Upper lobe of left lung (tissue), 6 donors: ENCODE measurements at places on chromosomes 4 and X. TPM values are rescaled to one million over a fixed set of nuclear protein-coding genes. Genes with fewer than 3 reads are reported as not detected.

DNA sequence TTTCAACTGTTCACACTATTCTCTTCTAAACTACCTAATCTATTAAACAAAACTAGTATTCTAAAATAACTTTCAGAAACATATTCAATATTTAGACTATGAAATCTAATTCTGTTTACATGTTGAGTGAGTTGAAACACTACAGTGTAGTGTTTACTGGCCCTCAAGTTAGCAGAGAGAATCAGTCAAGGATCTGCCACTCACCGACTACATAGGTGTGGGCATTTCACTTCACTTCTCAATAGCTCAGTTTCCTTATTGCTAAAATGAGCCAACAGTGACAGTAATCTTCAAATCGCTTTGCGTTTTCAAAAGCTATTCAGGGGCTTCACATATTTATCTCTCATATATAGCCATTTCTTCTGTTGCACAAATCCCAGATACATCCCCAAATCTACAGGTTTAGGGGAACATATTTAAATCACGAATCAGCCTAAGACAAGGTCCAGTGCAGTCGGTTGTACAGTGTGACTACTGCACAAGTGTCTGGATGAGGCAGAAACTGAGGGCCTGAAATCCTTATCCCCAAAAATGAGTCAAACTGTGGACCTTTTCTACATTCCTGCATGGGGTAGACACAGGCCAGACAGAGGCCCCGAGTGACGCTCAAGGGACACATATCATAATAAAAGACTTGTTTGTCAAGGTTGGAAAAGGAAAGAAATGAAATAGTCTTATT is 129.8 kb downstream of the PPP3CA start:
- no peak for DNase-seq

- DNase-seq, result no peak
Observed at GRCh38 chr4:150371869-150372268, 210.1 kb upstream of the MAB21L2 start.

DNA sequence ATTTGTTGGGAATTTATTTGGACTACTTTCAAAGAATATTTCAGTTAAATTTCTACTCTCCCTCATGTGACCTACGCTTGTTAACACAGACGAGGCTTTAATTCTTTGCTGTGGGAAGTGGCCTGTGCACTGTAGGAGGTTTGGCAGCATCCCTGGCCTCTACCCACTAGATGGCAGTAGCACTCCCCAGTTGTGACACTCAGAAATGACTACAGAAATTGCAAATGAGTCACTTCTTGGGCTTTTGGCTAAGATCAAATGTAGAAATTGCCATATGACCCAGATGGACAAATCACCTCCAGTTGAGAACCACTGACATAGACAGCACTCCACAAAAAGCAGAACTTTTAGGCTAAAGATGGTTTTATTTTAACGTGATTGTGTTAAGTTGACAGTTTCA is 22.1 kb downstream of the PIR start:
- DNase-seq, result peak; percentile 73

DNA sequence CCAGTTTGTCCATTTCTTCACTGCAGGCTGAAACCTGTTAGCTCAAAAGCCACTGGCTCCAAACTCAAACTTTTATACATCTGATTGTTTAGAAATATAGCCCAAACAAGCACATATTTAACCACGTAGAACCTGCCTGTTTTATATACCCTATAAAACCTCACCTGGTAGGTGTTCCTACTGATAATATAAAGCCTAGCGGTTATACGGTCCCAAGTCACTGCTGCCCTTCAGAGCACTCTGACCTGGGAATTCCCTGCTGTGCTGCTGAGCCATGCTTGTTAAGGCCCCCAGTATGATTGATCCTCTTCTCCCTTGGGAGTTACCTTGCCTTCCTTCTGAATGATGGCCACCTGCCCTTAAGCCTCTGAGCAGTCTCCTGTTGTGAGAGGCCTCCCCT is 432.8 kb upstream of the LCORL start:
- DNase-seq, result no peak

DNA sequence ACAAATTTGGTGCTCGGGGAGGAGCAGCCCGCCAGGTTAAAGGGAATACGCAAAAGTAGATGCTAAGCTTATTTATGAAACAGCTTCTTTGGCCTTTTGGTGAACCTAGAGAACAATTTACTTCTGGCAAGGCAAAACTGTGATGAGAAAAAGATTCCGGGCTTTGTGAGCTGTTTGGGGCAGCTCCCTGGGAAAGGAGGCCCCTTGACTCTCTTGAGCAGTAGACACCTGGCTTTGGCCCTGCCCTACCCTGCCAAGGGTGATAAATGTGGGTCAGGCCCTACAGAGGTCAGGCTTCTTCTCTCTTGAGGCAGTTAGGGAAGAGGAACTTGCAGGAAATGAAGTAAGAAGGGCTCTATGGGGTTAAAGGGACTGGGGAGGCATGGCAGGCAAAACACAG is 509.6 kb downstream of the MID1IP1 start:
- DNase-seq, result no peak

DNA sequence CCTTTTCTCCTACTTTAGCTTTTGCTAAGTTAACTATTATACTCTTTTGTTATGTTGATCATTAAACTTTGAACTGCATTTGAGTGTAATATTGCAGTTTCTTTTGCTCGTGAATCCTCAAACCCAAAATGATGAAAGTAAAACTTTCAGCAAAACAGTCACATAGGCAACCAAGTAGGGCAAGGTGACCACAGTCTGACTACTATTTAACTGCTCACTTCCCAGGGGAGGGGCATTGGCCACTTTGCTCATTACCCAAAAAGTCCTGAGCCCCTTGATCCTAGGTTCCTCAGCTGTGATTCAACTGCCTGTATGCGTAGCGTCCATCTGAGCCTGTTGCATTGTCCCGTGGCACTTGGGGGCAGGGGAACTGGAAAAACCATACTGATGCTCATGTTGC is 17.0 kb downstream of the RBMX2 start:
- no peak for DNase-seq

GRCh38 chr4:40550948-40551462 is 78.7 kb downstream of the RBM47 start:
- no peak for DNase-seq

- no peak for DNase-seq
Observed at GRCh38 chrX:40663078-40663740, 15.8 kb upstream of the CXorf38 start.

- DNase-seq, result no peak
Observed at GRCh38 chr4:15162465-15163283, 160.4 kb downstream of the CPEB2 start.

DNA sequence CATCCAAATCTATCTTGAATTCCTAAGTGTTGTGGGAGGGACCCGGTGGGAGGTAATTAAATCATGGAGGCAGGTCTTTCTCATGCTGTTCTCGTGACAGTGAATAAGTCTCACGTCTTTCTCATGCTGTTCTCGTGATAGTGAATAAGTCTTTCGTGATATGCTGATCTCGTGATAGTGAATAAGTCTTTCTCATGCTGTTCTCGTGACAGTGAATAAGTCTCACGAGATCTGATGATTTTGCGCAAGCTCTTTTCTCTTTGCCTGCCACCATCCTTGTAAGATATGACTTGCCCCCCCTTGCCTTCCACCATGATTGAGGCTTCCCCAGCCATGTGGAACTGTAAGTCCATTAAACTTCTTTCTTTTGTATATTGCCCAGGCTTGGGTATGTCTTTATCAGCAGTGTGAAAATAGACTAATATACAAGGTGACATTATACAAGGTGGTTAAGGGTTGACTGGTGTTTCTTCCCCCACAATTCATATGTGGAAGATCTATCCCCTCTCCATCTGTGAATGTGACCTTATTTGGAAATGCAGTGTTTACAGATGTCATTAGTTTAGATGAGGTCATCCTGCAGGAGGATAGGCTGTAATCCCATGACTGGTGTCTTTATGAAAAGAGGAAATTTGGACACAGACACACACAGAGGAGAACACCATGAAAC is 27.6 kb downstream of the ARSD start:
- DNase-seq, result no peak

- no peak for DNase-seq
Observed at GRCh38 chrX:151970661-151971060, 3.8 kb downstream of the GABRE start.

- DNase-seq, result no peak
Observed at GRCh38 chr4:57020467-57021101, 41.9 kb downstream of the POLR2B start.

DNA sequence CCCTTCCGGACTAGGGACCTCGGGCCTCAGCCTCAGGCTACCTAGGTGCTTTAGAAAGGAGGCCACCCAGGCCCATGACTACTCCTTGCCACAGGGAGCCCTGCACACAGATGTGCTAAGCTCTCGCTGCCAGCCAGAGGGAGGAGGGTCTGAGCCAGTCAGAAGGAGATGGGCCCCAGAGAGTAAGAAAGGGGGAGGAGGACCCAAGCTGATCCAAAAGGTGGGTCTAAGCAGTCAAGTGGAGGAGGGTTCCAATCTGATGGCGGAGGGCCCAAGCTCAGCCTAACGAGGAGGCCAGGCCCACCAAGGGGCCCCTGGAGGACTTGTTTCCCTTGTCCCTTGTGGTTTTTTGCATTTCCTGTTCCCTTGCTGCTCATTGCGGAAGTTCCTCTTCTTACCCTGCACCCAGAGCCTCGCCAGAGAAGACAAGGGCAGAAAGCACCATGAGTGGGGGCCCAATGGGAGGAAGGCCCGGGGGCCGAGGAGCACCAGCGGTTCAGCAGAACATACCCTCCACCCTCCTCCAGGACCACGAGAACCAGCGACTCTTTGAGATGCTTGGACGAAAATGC is at the start of gene WAS:
TSS of gene WAS (plus strand) at position 389 of the 572 bp plus-strand sequence. CDS start at position 444, 55 bp downstream.
- DNase-seq, result peak; percentile 49

DNA sequence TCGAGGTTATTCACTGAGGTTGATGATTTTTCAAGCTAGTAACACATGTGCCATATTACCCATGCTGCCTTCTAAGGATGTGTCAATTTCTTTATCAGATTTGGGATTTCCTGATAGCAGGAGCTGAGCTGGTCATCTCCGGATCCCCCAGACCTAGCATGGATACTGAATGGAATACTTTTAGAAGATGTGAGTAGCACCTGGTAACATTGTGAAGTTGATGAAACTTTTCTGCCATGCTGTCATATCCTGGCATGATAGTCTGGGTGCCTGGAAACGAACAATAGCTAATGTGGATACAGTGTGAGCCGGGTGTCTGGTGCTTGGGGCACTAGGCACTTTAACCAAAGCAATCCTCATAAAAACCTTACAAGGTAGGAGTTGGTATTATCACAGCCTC is 11.0 kb upstream of the CYTL1 start:
- no peak for DNase-seq

DNA sequence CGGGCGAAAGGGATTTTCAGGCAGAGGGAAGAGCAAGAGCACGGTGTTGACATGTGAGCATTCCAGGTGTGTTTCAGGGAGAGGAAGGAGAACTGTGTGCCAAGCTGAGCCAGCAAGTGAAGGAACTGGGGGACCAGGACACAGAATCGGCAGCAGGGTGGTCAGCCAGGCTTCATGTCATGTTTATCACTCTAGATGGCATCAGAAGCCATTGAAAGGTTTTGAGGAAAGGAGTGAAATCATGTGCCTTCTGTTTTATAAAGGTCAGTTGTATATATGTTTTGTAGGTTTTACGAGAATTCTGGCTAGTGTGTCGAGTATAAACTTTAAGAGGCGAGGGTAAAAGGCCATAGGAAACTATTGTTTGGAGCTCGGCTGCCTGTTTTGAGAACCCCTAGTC is 682.3 kb downstream of the TRIML1 start:
- DNase-seq, result no peak

DNA sequence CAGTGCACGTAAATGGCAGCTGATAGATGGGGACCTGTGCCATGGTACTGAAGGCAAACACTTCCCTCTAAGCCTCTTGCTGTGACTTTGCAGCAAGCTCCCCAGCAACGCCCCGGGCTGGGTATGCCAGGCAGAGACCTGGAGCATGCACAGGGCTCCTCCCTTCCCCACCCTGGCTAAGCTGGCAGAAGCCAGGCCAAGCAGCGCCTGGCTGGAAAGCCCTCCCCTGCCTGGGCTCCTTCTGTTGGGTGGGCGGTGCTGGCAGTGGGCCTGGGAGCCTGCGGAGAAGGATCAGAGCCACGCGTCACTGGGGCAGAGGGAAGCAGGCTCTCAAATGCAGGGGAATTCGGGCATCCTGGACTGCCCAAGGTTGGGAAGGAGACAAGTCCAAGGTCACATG is 3.6 kb downstream of the ATP2B3 start:
- no peak for DNase-seq

- DNase-seq, result no peak
Observed at GRCh38 chr4:116059361-116059760, 945.9 kb upstream of the NDST4 start.

DNA sequence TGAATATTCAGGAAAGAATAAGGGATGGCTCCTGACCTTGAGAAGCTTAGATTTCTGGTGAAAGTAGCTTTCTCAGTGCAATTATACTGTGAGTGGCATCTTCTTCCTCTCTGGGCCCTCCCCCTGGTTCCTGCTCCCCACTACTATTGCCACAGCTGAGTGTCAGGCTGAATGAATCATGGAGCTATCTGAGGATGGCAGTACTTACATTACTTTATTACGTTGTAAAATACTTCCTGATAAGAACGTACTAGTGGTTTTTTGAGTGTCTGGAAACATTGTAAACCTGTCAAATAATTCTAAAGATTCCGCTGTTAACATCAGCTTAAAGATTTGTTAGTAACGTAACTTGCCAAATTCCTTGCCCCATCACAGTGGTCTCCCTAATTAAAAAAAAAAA is 36.2 kb downstream of the ARHGAP10 start:
- peak; percentile 32 for DNase-seq

DNA sequence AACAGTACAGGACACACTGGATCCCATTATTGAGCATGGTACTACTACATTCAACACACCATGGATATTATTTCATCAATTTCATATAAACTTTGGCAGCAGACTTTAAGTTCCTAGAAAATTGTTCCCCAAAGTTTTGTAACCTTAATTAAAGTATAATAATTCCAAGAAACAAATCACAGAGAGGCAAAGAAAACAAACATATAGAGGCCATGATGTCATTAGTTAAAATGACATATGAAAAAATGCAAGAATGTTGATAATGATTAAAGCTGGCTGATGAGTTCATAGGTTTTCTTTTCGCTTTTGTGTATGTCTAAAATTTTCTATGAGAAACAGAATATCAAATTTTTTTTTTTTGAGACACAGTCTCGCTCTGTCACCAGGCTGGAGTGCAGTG is 26.8 kb downstream of the LRBA start:
- no peak for DNase-seq

Gene PGAM4
- total RNA-seq, result not detected

Gene EXOC1L
- not detected for total RNA-seq

Gene ANOS1
- total RNA-seq, result 63.8 TPM

Gene CLIC2
- 75.2 TPM for total RNA-seq

Gene RAB33A
- 1.1 TPM for total RNA-seq

Gene NDNF
- total RNA-seq, result 89.8 TPM

Gene SLC49A3
- 12.2 TPM for total RNA-seq

Gene RASL11B
- total RNA-seq, result not detected
